ENCODE measurements at places on chromosomes 16 and 17.

DNA sequence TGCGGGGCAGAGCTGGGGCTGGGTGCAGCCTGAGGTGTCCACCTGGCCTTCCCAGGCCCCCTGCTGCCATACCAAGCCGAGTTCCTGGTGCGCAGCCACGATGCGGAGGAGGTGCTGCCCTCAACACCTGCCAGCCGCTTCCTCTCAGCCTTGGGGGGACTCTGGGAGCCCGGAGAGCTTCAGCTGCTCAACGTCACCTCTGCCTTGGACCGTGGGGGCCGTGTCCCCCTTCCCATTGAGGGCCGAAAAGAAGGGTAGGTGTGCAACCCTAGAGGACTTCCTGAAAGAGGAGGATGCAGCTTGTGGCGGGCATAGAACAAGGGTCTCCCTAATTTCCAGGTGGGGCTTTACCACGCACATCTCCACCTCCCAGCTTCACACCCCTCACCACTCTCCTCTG, 2.5 kb downstream of the SGCA start:
- no peak for DNase-seq

DNA sequence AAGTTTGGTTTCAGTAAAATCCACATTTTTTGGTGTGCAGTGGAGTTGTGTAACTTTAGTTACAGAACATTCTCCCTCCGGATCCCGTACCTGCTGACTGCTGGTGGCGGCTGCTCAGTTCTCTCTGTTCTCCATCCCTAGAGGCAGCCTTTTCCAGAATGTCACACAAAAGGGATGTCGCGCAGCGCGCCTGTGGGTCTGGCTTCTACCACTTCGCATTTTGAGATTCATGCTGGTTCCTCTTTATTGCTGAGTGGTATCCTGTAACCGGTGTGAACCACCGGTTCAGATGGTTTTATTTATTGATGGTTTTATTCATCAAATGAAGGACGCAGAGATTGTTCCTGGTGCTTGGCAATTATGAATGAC, 981 bp upstream of the CEP131 start:
- no peak for DNase-seq

GRCh38 chr16:86509759-86510464, 415 bp upstream of the FOXF1 start:
- no peak for DNase-seq

- no peak for DNase-seq
These were observed 17.6 kb upstream of the WDR45B start for GRCh38 chr17:82665891-82666290.

- no peak for DNase-seq
These were observed 312.7 kb upstream of the CCL2 start for GRCh38 chr17:33942414-33942813.

DNA sequence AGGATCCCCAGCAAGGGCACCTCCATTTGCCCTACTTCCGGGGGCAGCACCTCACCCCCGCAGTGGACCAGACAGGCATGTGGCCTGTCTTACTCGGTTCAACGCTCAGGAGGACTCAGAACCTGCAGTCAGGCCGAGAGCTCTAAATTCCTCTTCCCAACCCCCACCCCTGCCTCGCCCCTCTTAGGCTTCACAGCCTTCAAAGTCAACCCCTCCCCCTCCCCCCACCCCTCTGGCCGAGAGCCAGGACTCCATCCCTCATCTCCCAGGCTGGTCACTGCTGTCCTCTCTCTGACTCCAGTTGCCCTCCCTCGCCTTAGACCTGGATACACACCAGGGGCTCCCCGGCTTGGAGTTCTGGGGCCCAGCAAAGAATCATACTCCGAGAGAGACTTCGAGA, 8.1 kb upstream of the HS3ST6 start:
- no peak for DNase-seq

DNA sequence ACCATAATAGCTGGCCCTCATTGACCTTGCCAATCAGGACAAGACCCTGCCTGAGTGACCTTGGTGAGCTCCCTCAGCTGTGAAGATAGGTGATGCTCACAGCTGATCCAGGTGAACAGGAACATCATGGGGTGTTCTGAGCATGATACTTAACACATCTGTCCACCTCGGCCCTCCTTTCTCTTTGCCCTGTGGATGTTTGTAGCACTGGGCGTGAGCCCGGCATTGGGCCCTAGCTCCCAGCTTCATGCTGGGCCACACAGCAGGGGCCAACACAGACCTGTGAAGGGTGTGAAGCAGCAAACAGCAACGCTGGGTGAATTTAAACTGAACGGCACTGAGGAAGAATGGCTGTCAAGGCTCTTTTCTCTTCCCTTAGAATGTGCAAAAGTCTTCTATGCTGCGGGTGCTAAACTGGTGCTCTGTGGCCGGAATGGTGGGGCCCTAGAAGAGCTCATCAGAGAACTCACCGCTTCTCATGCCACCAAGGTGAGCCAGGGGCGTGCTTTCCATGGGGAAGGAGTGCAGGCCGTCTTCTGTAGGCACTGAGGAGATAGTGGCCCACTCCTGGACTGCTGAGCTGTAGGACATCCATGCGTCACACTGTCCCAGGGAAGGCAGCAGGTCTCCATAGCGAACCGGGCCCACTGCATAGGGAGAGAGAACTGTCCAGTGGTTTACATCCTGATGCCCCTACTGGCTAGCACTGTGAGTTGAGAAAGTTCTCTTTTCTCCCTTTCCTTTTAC, 35.9 kb downstream of the TMEM11 start:
- DNase-seq, result no peak

GRCh38 chr17:70307430-70308225, 138.3 kb downstream of the KCNJ2 start:
- DNase-seq, result no peak

DNA sequence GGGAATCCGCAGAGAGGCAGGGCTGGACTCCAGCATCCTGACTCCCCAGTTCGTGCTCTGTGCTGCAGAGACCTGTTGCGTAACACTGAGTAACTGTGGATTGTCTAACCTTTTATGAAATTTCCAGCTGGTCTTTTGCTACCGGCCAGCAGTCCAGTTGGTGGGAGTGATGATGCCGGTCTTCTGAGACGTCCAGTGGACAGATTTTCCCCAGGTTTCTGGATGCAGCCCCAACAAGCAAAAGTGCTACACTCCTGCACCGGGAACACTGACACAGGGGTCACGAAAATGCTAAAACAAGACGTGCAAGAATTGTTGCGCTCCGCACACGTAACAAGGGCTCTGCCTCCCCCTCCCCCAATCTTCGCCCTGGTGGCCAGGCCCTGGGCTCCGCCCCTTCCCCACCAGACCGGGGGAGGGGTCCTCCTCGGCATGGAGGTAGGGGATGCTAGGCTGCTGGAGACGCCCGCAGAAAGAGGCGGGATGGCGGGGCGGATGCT, 701 bp upstream of the MRC2 start:
- DNase-seq, result no peak

DNA sequence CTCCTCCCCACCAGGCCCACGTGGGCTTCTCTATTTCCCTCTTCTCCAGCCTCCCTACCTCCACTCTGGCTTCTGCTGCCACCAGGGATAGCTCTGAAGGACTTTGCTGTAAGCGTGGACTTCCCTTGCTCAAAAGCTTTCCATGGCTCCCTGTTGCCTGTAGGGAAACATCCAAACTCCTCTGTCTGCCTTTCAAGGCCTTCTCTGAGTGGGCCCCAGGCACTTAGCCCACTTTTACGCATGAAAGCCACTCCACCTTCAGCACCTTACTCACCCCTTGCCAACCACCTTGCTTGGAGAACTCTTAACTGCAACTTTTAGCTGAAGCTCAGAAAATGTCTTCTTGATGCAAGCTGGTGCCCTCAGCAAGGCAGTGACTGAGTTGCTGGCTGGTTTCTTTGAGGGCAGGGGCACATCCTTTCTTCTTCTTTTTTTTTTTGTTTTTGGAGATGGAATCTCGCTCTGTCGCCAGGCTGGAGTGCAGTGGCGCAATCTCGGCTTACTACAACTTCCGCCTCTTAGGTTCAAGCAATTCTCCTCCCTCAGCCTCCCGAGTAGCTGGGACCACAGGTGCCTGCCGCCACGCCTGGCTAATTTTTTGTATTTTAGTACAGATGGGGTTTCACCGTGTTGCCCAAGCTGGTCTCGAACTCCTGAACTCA, 52.0 kb upstream of the DLX4 start:
- no peak for DNase-seq

DNA sequence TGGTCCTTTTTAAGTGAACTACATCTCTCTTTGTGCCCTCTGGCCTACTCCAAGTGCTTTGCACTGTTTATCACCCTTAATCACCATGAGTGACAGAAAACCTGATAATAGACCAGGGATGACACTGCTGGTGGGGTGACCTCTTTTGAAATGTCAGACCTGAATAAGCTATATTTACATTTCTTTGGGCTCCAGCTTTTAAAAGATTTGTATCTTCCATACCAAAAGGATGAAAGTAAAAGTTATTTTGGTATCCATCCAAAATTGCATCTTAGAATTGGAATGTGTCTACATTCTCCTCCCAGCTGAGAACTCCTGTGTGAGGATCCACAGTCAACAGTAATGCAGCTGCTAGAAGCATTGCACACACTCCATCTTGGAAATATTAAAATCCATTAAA, 370.0 kb downstream of the CDH11 start:
- DNase-seq, result no peak

DNA sequence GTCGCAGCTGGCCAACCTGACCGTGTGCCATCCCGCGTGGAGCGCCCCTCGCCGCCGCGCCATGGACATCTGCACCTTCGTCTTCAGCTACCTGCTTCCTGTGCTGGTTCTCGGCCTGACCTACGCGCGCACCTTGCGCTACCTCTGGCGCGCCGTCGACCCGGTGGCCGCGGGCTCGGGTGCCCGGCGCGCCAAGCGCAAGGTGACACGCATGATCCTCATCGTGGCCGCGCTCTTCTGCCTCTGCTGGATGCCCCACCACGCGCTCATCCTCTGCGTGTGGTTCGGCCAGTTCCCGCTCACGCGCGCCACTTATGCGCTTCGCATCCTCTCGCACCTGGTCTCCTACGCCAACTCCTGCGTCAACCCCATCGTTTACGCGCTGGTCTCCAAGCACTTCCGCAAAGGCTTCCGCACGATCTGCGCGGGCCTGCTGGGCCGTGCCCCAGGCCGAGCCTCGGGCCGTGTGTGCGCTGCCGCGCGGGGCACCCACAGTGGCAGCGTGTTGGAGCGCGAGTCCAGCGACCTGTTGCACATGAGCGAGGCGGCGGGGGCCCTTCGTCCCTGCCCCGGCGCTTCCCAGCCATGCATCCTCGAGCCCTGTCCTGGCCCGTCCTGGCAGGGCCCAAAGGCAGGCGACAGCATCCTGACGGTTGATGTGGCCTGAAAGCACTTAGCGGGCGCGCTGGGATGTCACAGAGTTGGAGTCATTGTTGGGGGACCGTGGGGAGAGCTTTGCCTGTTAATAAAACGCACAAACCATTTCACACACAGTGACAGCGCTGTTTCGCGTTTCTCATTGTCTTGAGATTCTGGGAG, 2.0 kb upstream of the ZACN start:
- DNase-seq, result no peak

DNA sequence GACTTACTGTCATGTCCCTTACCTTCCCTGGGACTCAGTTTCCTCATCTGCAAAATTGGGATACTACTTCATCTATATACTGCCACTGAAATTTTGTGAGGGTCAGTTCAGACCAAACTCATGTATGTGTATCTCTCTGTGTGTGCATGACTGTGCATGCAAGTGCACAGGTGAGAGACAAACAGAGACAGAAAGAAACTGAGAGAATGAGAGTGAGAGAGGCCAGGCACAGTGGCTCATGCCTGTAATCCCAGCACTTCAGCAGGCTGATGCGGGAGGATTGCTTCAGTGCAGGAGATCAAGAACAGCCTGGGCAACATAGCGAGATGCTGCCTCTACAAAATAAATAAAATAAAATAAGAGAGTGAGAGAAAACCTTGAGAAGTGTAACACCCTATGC, 32.1 kb upstream of the SLC6A2 start:
- no peak for DNase-seq

DNA sequence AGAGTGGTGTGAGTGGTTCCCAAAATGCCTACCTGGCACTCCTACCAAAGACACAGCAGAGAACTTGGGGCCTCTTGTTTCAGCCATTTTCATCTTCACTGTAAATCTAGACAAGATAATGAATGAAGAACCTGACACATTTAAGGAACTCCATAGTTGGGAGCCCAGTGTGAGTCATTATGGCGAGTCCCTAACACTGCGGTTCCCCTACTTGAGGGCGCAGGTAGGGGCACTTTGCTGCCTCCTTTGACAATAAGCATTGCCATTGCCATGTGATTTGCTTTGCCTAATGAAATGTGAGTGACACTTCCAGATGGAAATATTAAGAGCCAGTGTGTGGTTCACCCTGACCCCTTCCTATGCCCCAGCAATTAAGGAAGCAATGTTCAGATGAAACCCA, 517.6 kb downstream of the MAF start:
- DNase-seq, result no peak

DNA sequence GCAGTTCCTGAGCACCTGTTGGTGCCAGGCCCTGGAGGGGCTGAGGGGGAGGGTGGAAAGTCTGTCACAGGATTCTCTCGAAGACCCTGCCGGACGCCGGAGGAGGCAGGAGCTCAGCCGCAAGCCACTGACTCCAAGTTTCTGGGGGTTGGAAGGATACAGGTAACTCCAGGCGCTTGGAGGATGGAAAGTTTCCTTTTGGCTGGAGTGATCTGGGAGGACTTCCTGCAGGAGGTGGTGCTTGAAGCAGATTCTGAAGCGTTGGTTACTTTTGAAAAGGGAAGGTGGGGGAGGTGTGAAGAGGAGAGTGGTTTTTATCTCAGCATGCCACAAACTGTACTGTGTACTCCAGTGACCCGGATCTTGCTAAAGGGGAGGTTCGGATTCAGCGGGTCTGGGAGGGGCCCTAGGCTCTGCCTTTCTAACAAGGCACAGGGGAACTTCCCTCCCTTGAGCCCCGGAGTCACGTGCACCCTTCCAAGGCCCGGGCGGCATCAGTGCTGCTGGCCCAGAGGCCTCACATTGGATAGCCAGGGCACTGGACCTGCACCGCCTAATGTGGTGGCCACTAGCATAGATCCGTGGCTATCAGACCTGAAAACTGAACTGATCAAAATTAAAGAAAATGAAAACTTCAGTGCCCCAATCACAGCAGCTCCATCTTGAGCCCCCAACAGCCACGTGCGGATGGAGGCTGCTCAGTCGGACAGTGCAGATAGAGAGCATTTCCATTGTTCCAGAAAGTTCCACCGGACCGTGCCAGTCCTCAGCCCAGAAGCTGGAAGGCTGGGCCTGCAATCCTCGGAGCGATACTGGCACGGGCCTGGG, 42.2 kb upstream of the GSE1 start:
- no peak for DNase-seq

DNA sequence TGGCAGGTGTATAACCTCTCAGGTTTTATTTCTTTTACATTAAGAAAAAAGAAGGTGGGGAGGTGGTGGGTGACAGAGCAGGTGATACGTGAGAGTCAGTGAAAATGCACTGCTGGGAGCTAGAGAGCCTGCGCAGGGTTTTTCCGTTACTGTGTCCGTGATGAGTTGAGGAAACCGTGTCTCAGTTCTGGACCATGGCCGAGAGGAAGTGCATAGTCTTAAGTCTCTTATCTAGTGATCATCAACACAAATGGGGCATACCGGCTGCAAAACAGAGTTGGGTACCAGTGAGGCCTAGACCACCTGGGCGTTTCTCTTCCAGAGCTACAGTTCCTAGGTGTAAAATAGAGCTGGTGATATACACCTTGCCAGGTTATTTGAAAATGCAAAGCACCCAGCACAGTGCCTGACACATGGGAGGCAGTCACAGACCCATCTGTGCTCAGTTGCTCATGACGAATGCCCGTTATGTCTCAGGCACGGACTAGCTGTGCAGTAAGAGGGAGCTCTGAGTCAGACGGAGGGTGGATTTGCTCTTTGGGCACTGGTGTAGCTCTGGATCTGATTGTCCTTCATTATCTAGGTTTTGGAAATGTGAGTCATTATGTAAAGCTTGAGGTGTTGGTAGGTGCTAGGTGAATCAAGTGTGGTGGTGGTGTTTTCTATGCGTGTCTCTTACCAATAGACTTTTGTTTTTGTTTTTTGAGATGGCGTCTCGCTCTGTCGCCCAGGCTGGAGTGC, 60.9 kb downstream of the RPTOR start:
- DNase-seq, result peak; percentile 76

- no peak for DNase-seq
These were observed 33.0 kb downstream of the NTN1 start for GRCh38 chr17:9054126-9054975.

Data from stimulated activated CD4-positive, alpha-beta T cell treated with anti-CD3 and anti-CD28 coated beads, Interleukin-1b, Interleukin-23, amount 100 ng/mL, for 24 hours (primary cell).